ENCODE measurements at places on chromosomes 16 and 17. TPM values are rescaled to one million over a fixed set of nuclear protein-coding genes. Genes with fewer than 3 reads are reported as not detected.

The PSMB10 gene
- total RNA-seq: 167 TPM

The KREMEN2 gene
- total RNA-seq: 0.17 TPM

DNA sequence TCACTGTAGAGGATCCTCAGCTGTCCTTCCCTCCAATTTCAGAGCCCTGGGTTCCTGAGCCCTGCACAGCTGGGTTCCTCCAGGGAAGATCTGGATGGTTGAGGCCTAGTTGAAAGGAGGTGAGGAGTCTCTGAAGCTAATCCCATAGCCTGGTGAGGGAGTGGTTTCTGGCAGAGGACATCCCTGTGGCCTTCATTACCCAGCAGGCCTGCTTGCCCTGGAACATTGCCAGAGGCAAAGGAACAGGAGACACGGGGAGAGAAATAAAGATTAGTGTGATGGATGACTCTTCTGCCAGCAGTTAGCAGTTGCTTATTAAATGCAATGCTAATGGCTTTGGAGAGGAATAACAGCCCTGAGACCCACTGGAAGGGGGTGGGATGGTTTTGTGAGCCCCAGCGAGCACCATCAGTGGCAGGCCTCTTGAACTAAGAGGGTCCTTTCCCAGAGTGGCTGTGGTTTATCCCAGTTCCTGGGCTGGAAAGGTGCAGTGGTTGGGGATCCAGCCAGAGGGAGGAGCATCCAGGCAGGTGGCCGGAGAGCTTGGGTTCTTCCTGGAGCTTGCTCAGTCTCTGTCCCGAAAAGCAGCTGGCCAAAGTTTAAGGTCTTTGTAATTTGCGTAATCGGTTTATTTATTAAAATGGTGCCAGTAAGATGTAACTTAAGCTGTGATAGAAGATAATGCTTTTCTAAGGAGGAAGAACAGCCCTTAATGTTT lies 209.7 kb downstream of the CCDC182 start:
- peaks cover 33% of the 10 kb centered on the region for H3K4me1 ChIP-seq
- H3K27me3 ChIP-seq: no peaks in the 10 kb centered on the region
- no peak overlapping the region for H3K27ac ChIP-seq
- peaks cover 3% of the 10 kb centered on the region for H3K36me3 ChIP-seq

DNA sequence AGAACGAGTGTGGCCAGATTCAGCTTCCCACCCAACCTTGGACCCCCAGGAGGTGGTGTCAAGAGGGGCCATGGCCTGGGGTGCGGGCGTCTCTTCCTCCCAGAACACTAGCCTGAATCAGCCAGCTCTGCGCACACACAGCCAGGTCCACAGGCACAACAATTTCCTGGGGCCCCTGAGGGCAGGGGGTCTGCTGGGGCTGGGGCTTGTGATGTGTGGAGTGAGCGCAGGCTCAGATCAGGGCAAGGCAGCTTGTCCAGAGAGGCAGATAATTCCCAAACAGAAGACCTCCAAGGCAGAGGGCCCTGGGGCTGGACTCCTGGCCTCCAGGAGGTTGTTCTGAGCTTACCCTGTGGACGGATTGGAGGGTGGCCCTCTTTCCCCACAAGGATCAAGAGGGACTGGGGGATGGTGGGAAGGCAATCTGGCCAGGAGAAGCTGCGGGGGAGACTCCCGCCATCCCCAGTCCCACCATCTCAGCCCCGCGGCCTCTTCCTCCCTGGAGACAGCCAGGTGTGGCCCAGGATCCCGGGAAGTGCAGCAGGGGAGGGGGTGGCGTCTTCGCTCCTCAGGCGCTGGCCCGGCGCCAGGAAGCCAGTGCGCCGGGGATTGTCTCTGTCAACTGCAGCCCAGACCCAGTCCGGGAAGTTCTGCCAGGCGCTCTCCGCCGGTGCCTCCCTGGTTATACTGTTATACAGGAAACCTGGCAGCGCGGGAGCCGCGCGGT lies 52.0 kb upstream of the AMZ2 start:
- H3K4me3 ChIP-seq: peak overlapping the region; percentile 35
- H3K27me3 ChIP-seq: no peaks in the 10 kb centered on the region
- H3K4me1 ChIP-seq: peaks cover 49% of the 10 kb centered on the region
- H3K36me3 ChIP-seq: no peaks in the 10 kb centered on the region
- DNase-seq: peak; percentile 48
- no peak overlapping the region for H3K27ac ChIP-seq

GRCh38 chr16:2969545-2970521 lies 685 bp downstream of the PAQR4 start:
- H3K4me1 ChIP-seq: peaks cover 47% of the 10 kb centered on the region
- peaks cover 22% of the 10 kb centered on the region for H3K27me3 ChIP-seq
- H3K36me3 ChIP-seq: no peaks in the 10 kb centered on the region
- H3K27ac ChIP-seq: no peak overlapping the region
